ENCODE measurements at places on chromosomes 3 and 15.

- no peak for DNase-seq
Measured at GRCh38 chr3:78970656-78971055, 797.1 kb downstream of the ROBO1 start.

DNA sequence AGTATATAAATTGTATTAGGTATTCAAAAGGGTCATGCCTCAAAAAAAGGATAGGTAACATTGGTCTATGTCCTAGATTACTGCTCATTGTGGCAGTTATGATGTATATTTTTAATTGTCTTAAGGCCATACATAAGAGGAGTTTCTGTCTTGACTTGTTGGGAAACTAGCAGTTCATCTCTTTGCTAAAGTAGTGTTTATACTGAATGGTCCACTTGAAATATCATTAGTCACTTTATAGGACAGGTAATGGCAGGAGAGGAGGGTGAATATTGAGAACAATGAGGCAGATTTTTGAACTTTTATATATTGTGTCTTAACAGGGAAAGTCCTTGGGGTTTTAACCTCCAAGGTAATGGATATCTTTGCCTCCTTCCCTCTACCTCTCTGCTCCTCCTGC, 58.4 kb downstream of the TP63 start:
- DNase-seq: no peak

- DNase-seq: no peak
Measured at GRCh38 chr3:112464264-112464663, 35.0 kb downstream of the BTLA start.

DNA sequence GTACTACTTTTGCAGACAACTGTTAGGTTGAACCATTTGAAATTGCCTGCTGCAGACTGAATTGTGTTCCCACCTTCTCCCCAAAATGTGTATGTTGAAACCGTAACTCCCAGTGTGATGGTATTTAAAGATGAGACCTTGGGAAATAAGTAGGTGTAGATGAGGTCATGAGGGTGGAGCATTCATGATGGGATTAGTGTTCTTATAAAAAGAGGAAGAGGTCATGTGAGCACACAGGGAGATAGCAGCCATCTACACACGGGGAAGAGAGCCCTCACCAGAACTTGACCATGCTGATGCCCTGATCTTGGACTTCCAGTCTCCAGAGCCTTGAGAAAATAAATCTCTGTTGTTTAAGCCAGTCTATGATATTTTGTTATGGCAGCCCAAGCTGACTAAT, 17.4 kb upstream of the FHIT start:
- no peak for DNase-seq

DNA sequence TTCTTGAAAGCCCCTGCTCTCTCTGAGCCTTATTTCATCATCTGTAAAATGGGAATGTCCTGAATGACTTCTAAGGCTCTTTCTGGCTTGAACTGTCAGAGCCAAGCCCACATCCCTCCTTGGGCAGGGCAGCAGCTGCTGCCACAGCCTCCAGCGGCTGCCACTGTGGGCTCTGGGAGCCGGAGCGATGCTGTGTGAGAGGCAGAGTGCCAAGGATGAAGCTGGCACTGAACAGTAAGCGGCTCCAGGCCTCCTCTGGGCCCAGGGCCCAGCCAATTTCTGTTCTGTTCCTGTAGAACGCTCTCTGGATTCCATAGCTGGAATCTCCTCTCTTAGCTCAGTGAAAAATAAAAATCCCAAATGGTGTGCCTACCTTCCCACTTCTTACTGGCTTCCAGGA, 4.4 kb downstream of the CPLX3 start:
- DNase-seq: no peak

GRCh38 chr3:100730524-100730923, 21.2 kb downstream of the TFG start:
- no peak for DNase-seq

- DNase-seq: no peak
Measured at GRCh38 chr3:138942861-138943623, 3.9 kb downstream of the FOXL2 start.

- no peak for DNase-seq
Measured at GRCh38 chr3:57354768-57355167, 62.3 kb upstream of the ASB14 start.

GRCh38 chr3:118734664-118735063, 300.0 kb downstream of the IGSF11 start:
- no peak for DNase-seq

GRCh38 chr3:184545769-184546168, 15.8 kb upstream of the EPHB3 start:
- DNase-seq: no peak

- no peak for DNase-seq
Measured at GRCh38 chr3:53263907-53264306, 8.1 kb upstream of the TKT start.

DNA sequence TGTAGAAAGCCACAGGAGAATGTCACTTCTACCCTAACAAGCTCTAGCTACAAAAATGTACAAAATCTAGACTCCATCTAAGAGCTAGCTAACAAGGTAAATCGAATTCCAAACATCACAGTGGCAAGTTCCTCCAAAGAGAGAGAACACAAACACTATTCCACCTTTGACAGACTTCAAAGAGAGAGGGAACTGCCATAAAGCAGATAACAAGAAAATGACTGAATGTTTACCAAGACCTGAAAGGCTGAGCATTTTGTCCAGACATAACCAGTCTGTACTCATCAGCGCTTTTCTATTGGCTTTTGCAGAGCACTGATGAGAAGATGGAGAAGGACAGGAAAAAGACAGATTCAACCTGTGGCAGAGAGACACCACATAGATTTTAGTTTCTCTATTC, 1419.6 kb upstream of the ALCAM start:
- DNase-seq: no peak

- no peak for DNase-seq
Measured at GRCh38 chr15:92400980-92401787, 7.5 kb downstream of the ST8SIA2 start.

DNA sequence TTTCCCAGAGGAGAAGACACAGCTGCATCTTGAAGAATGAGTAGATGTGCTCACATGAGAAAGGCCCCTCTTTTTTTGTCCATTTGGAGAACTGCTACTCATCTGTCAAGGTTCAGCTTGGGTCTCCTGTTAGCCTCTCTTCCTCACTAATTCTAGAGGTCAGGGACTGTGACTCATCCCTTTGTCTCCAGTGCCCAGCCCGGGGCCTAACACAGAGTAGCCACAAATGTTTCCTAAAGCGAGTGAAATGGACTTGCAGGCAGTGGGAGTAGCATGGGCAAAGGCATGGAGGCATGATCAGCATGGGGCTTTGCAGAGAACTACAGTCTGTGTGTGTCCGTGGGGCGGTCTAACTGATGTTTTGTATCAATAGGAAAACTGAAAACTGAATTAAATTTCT, 33.9 kb upstream of the MRPS22 start:
- DNase-seq: no peak

- DNase-seq: no peak
Measured at GRCh38 chr15:64222573-64223366, 59.9 kb upstream of the PPIB start.

- no peak for DNase-seq
Measured at GRCh38 chr3:146250449-146251382, at the start of gene PLSCR4. Gene PLSCR4 (minus strand): TSS chr3:146251105. CDS start chr3:146222071, 29,034 bp downstream.

GRCh38 chr15:53872410-53872809, 105.8 kb upstream of the UNC13C start:
- DNase-seq: no peak

- DNase-seq: no peak
Measured at GRCh38 chr3:190671658-190672057, 157.8 kb downstream of the IL1RAP start.

GRCh38 chr15:61173899-61174689, 55.0 kb downstream of the RORA start:
- DNase-seq: no peak

DNA sequence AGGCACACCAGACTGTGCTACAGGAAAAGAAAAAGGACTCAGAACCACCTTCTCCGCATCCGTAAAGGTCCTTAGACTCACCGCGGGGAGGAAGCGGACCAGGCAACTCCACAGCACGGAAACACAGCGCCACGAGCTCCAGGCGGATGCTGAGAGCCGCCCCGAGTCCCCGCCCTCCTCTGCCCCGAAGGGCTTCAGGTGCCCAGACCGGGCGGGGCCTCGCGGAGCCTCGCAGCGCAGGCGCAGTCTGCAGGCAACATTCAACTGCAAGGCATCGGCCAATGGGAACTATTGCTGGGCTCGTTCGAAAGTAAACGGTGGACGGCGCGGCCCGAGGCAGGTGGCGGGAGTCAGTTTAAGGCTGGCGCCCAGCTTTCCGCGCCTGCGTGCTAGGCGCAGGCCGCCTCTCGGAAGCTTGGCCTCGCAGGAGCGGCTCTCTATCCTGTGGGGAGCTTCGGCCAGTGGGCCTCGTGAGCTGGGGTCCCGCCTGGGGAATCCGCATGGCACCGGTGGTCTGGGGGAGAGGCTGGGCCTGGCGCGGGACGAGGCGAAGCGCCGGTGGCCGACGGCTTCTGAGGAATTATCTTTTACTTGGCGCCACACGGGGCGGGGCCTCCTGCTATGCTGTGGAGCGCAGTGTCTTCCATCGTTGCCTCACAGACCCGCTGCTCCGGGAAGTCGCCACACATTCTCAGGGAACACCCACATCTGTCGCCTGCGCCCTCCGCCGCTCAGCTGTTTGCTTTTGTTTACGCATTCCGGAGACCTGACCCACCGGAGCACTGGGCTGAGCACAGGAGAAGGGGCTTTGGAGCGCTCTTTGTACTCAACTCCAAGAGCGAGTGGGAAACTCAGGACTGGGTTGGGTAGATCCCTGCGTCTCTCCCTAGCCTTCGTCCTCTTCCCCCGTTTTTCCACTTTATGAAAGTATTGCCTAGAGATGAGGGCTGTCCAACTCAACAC, at the start of gene TRIM59:
Gene TRIM59 (minus strand): TSS at position 151 of the 963 bp plus-strand sequence. CDS start 10,603 bp downstream, outside the sequence.
- no peak for DNase-seq

DNA sequence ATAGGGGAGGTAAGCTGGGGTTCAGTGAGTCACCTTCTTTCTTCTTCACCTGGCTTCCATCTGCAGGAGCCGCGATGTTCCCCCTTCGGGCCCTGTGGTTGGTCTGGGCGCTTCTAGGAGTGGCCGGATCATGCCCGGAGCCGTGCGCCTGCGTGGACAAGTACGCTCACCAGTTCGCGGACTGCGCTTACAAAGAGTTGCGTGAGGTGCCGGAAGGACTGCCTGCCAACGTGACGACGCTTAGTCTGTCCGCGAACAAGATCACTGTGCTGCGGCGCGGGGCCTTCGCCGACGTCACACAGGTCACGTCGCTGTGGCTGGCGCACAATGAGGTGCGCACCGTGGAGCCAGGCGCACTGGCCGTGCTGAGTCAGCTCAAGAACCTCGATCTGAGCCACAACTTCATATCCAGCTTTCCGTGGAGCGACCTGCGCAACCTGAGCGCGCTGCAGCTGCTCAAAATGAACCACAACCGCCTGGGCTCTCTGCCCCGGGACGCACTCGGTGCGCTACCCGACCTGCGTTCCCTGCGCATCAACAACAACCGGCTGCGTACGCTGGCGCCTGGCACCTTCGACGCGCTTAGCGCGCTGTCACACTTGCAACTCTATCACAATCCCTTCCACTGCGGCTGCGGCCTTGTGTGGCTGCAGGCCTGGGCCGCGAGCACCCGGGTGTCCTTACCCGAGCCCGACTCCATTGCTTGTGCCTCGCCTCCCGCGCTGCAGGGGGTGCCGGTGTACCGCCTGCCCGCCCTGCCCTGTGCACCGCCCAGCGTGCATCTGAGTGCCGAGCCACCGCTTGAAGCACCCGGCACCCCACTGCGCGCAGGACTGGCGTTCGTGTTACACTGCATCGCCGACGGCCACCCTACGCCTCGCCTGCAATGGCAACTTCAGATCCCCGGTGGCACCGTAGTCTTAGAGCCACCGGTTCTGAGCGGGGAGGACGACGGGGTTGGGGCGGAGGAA, 2.6 kb downstream of the ISLR2 start:
- DNase-seq: no peak

GRCh38 chr3:72821161-72821781, 27.0 kb downstream of the SHQ1 start:
- DNase-seq: no peak

DNA sequence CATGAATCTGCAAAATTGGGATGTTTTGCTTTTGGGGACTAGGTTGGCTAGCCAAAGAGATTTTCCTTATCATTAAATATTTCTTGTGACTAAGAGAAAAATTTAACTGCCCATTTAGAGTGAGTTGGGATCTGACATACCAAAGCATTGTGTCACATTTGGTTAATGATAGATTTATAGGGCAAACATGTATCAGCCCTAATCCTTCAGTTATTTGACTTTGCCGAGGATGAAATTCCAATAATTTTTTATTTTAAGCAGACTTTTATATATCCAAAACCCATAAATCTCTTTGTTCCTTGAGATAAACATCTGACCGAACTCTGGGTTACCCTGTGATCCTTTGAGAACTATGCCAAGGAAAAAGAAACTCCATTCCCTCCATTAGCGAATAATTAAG, 218.9 kb downstream of the CDIN1 start:
- no peak for DNase-seq

DNA sequence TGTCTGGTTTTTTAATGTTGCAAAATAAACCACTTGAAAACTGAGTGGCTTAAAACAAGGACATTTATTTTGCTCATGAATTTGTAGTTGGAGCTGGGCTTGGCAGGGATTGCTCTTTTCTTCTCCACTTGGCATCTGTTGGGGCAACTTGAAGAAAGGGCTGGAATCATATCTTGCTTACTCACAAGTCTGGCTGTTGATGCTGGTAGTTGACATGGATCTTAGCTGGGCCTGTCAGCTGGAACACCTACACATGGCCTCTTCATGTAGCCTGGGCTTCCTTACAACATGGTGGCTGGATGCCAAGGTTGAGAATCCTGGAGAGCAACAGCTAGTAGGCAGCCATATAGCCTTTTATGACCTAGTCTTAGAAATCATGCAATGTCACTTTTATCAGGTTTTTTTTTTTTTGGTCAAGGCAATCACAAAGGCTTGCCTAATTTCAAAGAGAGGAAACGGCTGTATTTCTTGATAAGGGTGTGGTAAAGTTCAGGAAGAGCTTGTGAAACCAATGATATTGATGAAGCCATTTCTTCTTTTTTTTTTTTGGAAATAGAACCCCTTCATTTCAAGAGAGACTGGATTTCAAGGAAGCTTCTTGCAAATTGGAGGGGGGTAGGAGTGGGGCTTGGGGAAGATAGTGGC, 262.1 kb downstream of the IL20RB start:
- no peak for DNase-seq

GRCh38 chr15:40053831-40054604, 15.0 kb upstream of the SRP14 start:
- DNase-seq: no peak

Data from NCI-H1930 (cell line).